Stimulated activated CD4-positive, alpha-beta T cell treated with anti-CD3 and anti-CD28 coated beads, Interleukin-1b, Interleukin-23, amount 100 ng/mL, for 24 hours (primary cell): ENCODE measurements at places on chromosomes 11 and 22.

DNA sequence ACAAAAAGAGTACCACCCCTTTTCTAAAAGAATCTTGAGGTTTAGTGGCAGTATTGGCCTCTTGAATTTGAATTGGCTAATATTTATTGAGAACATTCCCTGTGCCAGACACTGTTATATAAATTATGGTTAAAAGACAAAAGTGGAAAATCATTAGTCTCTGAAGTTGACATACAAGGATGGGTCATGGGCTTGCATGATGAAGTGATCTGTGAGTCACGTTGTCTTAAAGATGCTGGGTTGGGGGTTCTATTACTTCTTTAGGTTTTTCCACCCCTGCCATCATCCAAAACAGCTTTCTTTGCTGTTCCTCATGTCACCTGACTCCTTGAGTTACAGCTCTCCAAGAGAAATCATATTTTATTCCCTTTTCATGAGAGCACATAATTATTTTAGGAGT lies 85.0 kb downstream of the CD44 start:
- DNase-seq, result no peak

DNA sequence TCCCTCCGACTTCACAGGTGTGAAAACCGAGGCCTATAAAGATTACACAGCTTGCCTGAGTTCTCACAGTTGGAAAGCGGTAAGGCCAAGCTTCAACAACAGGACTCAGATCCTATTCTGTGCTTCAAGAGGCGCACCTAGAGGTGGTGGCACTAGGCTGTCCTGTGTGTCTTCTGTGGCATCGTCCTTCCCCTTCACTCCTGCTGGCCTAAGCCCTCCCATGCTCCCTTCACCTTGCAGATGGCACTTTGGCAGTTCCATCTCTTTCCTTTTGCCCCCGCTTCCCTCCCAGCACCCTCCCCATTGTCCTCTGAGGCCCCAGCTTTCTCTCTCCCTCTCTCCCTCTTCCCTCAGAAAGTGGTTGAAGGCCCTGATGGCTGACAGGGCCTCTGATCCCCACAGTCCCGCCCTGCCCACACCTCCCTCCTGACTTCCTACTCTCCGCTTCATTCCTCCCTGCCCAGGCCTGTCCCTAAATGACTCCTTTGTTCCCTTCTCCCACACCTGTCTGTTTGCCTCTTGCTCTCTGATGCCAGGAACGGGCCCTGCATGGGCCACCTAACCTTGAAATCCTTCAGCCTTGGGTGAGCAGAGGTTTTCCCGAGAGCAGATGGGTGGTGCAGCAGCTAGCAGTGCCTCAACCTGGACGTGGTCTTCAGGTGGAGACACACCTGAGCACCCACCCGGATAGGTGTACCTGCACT lies 5.8 kb downstream of the TRIM29 start:
- no peak for DNase-seq

GRCh38 chr22:45686004-45686403 lies 14.4 kb downstream of the ATXN10 start:
- DNase-seq, result no peak

- DNase-seq, result no peak
Observed at GRCh38 chr11:9616858-9617257, 43.4 kb downstream of the WEE1 start.

GRCh38 chr11:6578134-6578533 lies 25.3 kb downstream of the RRP8 start:
- DNase-seq, result no peak

DNA sequence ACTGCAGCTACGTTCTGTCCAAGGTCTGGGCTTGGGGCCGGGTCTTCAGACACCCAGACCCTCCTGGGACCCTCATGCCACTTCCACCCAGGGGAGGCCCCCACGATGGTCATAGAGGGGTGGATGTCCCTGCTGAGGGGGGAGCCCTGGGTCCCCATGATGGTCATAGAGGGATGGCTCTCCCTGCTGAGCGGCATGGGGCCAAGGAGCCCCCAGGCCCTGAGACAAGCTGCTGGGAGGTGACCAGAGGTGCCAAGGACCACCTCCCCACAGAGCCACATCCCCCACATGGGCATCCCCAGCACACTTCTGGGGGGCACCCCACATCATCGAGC lies 7.2 kb downstream of the MUC5B start:
- no peak for DNase-seq

- no peak for DNase-seq
Observed at GRCh38 chr11:7536100-7536499, 22.3 kb downstream of the PPFIBP2 start.

GRCh38 chr11:108498816-108499408 lies 728 bp upstream of the POGLUT3 start:
- no peak for DNase-seq

- DNase-seq, result no peak
Observed at GRCh38 chr22:33584152-33584551, 336.1 kb downstream of the LARGE1 start.

DNA sequence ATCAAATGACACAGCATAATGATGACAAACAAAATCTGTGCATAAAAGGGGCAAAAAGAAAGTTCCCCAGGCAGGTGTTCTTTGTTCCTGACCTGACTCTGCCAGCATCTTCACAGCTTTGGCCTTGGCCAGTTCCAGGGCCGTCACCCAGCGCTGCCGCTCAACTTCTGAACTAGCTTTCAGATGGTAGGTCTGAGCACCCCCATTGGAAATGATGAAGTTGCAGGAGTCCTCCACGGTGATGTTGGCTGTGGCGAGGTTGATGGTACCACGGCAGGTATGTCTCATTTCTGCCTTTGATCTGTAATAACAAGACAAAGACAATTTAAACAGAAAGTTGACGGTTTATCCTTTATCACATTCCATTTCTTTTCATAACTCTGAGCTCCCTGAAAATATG lies 5.3 kb downstream of the OSBP start:
- DNase-seq, result no peak

DNA sequence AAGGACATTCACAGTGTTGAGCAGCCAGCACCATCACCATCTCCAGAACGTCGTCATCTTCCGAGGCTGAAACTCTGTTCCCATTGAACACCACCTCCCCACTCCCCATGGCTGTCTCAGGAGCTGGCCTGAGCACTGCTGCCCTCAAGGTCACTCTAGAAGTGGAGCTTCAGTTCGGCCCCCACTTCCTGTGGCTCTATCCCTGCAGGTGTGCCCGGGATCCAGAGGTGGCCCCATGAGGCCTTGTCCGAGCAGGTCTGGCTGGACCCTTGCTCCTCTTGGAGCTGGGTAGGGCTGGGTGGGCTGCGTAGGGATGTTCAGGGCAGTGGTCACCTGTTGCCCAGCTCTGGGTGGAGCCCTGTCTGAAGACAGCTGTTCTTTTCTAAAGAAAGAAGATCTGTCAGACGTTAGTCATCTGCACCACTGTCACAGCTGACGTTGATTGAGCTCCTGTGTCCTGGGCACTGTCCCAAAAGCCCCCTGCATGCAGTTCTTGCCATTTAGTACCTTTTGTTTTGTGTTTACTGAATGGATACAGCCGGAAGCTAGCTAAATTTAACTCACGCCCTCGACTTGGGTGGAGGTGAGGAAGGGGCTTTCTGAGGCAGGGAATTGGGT lies 75.5 kb upstream of the CLDN5 start:
- no peak for DNase-seq

DNA sequence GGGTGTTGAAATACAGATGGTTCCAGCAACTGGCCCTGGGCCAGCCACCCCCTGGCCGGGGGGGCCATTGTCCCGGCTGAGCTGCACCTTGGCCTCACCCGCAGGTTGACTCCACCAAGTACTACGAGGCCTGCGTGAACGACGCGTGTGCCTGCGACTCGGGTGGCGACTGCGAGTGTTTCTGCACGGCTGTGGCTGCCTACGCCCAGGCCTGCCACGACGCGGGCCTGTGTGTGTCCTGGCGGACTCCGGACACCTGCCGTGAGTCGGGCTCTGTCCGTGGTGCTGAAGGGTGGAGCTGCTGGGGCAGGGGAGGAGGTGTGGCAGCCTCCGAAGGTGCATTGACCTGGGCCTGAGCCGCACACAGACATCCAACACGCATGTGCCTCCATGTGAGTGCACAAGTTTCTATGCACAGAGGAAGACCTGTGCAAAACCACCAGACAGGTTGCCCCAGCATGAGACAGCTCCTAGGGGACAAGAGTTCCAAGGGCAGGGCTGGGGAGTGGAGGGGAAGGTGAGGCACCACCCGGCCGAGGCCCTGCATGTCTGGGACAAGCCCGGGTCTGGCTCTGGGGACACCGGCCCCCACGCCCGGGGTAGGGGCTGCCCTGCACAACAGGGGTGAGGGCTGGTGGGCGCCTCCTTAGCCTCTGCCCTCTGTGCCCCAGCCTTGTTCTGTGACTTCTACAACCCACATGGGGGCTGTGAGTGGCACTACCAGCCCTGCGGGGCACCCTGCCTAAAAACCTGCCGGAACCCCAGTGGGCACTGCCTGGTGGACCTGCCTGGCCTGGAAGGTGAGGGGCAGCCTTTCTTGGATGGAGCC lies 16.1 kb downstream of the MUC5B start:
- no peak for DNase-seq

DNA sequence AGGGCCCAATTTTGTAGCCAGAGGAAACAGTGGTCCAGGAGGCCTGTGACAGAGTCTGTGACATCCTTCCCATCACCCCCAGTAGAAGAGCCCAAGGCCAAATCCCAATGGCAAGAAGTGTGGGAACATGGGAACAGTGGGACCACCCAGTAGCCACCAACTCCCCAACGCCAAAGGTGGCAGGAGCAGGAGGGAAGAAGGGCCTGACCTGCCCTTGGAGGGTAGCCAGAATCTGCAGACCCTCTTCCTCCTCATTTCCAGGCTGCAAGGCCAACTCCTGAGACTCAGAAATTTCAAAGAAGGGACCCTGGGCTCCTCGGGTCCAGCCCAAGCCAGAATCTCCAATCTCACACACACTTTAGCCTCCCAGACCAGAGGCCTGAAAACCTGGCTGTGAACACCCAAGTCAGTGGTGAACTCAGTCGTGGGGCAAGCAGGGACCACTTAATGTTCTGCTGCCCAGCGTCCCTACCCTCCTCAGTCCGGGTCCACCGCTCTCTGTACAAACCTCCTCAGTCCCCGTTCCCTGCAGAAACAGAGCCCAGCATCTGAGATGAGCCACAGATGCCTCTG lies 6.2 kb downstream of the RAB3IL1 start:
- no peak for DNase-seq

DNA sequence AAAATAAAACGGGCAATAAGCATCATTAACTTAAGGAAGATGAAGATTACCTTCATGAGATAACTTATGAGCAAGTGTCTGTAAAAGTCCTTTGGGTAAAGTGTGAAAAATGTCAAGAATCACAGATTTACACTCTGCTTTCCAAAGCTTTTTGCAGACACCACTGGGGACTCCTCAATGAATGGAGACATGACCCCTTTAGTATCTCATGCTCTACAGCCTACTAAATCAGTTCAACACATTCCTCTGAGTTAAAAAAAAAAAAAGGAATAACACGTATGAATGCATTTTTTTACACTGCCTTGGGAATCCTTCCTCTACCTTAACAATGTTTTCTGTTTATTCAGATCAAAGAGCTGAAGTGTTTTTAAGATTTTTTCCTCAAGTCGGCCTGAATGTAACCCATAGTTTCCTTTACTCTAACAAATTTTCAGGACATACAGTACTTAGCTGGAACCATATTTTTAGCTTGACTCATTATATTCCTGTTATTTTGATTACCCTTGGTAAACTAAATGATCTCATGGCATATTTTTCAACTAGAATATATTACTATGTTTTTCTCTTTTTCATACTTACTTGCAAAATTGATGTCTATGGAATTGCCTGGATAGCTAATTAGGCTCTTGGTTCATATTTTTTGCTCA lies 25.9 kb upstream of the RAB30 start:
- DNase-seq, result no peak

DNA sequence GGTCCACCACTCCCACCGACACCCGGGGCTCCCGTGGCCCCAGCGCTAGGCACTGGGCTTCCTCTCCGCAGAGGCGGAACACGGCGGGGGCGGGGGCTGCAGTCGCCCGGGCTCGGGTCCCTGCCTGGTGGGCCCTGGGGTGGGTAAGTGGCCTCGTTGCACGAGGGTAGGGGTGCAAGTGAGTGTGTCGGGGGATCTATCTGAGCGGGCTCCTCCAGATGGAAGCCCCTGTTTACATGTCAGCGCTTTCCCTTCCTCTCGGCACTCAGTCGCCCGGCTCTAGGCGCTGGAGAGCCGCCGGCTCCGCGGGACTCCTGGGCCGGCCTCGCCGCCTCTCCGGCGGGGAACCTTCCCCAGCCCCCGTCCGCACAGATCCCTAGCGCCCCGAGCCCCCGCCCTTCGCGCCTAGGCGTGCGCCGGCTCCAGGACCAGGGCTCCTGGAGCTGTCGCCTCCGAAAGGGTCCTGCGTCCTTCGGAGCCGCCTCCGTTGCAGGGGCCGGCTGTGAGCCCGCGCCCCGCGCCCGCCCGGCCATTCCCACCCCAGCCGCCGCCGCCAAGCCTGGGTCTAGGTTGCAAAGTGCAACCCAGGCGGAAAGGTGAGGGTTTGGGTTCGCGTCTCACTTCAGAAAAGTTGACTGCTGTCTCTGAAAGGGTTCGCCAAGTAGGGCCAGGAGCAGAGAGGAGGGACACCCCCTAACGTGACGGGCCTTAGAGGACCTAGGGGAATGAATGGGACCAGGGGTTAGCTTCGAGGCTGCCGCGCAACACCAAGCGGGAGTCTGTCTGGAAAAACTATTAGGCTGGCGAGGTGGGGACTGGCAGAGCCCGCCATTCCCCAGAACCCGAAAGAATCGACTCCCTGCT lies 978 bp downstream of the FLI1 start:
- DNase-seq, result no peak
